Ecto neural progenitor cell (in vitro differentiated cells): ENCODE measurements at places on chromosomes 5 and 9.

DNA sequence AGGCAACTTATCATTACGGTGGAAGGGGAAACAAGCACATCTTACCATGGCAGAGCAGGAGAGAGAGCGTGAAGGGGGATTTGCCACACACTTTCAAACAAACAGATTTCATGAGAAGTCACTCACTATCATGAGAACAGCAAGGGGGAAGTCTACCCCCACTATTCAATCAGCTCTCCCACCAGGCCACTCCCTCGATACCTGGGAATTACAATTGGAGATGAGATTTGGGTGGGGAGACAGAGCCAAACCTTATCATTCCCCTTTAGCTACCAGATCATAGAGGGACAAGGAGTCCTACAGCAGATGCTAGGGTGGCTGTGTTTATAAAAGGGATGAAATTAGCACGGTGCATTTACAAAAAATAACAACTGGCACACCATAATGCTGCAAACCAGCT lies 2149.4 kb upstream of the ACO1 start:
- no peak for DNase-seq

GRCh38 chr5:67971223-67971830 lies 244.2 kb upstream of the PIK3R1 start:
- DNase-seq, result no peak

DNA sequence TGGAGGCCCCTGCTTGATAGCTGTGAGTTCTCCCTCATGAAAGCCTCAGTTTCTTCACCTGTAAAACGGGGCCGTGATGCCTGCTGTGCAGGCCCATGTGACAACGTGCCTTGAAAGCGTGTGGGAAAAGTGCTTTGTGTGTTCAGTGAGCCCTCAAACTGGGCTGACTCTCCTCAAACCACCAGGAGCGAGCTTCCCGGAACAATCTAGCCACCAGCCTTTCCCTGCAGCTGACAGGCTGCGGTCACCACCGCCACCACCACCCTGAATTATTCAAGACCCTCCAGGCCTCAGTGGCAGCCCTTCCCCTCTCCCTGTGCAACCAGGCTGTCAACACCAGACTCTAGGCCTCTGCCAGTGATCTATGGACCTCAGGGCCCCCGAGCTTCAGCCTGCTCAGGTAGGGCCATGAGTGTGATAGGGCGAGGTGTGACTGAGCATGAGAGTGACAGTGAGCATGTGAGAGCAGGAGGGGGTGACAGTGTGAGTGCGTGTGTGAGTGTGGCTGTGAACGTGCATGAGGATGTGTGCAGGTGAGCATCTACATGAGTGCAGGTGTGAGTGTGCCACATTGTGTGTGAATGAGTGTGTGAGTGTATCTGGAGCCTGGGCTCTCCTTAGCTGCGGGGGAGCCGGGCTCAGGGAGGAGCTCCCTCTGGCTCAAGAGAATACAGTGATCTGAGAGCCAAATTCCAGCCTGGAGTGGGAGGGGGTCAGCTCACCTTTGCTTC lies 53.3 kb upstream of the PSD2 start:
- DNase-seq, result no peak

DNA sequence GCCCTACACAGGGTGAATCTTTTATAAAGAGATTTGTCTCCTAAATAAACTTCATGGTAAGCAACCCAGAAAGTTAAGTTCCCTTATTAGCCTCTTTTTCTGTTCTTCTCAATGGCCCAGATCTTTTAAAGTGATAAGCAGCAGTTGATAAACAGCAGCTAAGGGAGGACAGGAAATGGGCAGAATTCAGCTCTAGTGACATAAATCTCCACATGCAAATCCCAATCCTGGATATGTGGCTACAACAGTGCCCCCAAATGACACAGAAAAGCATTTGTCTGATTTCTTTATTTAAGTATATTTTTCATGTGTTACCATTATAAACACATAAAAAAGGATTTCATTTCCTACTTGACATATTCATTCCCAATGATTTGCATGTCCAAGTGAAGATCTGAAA lies 199.0 kb downstream of the DTWD2 start:
- no peak for DNase-seq

DNA sequence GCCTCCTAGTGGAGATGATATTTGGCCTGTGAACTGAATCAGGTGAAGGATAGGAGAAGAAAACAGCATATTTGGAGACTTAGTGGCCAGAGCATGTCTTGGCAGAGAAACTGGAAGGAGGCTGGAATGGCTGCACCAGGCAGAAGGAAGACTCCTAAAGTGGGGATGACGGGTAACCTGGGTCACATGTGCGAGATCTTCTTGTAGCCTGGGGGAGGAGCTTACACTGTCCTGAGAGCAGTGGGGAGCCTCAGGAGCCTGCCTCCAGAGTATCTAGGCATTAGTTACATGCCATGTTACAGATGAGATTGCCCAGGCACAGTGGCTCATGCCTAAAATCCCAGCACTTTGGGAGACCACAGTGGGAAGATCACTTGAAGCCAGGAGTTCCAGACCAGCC lies 49.8 kb downstream of the JADE2 start:
- no peak for DNase-seq

DNA sequence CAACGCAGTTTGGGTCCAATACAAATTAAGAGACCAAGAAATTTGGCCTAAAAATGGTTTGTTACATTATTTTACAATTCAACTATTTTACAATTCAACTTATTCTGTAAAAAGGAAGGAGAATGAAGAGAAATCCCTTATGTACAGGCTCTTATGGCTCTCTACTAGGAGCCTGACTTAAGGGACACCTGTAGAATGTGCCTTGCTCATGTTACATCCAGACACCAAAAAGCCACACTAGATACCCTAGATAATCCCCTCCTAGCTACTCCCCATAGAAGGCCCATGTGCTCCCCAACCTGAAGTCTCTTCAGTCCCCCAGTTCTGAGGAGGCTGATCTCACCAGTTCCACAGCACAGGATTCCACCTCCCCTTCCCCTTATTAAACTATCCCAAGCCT lies 14.1 kb upstream of the NNT start:
- DNase-seq, result no peak

- DNase-seq, result no peak
Measured at GRCh38 chr5:118593003-118593328, 395.4 kb downstream of the DTWD2 start.

DNA sequence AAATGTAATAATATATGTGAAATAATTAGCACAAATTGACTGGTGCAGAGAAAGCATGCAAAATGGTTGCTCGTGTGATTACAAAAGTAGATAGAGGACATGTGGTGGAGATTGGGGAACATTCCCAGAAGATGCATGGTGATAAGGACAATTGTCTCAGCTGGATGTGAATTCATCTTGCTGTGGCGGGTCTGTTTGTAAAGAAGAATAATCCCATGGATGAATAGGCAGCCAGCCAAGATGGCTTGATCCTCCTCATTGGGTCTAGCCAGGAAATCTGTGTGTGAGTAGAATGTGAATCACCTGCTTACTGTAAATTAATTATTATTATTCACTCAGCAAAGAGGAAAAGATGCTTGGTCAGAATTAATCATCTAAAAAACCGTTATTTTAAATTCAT lies 12.6 kb upstream of the DPYSL3 start:
- no peak for DNase-seq

DNA sequence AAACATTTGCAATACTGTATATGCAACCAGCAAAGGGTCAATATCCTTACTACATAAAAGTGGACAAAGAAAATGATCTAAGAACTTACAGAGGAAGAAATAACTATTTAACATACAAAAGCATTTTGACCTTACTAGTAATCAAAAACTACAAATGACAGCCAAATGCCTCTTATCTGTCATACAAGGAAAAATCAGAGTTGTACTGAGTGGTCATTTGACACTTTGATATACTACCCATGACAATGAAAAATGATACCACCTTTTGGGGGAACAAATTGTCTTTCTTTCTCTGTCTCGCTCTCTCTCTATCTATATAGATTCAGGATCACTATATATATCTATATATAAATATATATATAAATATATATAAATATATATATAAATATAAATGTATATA lies 50.4 kb upstream of the ZSWIM6 start:
- no peak for DNase-seq

GRCh38 chr9:115799734-115800133 lies 353.9 kb upstream of the PAPPA start:
- no peak for DNase-seq

DNA sequence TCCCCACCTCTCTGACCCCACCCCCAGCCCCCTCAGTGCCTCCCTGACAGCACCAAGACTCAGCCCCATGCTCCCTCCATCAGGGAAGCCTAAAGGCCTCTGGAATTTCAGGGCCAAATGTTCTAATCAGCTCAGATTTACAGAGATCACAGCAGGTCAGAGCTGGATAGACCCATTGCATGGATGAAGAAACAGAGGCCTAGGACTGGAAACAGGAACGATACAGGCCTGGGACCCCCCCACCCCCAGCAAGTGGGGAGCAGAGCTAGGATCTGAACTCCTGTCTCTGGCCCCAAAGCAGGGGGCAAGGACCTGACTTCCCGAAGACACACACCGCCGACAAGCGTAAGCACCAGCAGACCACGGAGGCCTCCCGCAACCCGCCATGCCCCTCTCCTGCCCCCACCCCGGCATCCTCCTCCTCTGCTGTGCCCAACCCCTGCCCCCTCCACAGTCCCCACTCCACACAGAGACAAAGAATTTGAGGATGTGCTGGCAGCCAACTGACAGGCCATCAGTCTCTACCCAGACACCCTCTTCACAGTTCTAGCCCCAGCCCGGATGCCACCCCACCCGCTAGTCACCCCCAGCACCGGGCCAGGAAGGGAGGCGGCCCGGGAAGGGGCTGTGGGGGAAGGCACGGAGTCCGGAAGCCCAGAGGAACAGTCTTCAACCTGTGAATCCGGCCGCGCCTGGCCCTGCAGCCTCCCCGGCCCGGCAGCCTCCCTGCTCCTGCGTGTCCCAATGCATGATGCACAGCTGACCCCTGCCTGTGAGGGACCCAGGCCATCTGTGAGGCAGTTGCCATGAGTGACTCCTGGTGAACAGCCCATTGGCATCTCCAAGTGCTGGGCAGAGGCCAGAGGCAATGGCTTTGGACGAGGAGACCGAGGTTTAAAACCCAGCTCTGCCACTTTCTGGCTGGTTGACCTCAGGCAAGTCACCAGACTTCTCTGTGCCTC lies 31.3 kb downstream of the NDUFA8 start:
- no peak for DNase-seq

DNA sequence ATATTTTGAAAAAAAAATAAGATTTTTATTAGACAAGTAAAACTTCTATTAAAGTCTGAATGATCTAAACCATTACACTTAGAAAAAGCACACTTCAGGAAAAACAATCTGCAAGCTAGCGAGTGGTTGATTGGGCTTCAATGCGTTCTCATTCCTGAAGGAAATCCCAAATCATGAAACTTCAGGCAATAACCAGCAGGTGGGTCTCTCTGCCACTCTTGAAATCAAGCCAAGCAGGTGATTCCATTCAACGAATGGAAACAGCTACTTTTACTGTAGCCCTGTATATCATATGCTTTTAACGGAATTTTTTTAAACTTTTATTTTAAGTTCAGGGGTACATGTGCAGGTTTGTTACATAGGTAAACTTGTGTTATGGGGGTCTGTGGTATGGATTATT lies 234.5 kb upstream of the TRPM3 start:
- DNase-seq, result no peak

GRCh38 chr5:40406741-40407211 lies 272.9 kb upstream of the PTGER4 start:
- no peak for DNase-seq

GRCh38 chr5:56900858-56901578 lies 8.4 kb upstream of the SETD9 start:
- no peak for DNase-seq

DNA sequence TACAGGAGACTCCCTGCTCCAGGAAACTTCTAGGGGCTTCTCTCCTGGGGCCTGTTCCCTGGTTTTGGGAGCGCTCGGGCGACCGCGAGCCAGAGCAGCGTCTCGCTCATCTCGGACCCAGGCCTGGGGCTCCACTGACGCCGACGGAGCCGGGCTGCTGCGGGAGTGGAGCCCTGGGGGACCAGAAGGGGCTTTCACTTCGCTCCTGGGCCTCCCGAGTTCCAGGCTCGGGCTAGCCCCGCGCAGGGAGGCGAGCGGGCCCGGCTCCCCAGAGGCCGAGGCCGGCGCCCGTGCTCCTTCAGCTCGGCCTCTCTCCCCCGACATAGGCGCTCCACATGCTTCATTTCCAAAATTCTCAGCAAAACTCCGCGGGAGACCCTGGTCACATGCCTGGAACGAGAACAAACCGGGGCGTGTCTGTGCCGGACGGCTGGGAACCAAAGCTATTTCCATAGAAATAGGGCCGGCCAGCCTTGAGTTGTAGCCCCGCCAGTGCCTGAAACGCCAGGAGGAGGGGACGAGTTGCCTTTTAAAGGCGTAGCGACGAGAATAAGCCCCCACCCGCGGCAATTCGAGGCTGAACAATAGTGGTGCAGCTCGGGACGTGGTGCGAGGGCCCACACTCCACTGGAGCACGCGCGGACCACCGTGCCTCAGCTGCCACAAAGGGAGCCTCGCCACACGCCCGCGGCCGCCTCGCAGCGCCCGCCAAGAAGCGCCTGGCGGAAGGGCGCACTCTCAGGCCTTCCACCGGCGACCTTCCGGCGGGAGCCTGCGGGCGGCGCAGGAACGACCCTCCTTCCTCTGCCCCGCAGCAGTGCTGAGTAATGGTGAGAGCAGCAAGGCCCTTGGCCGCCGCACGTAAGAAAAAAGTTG lies 1.1 kb upstream of the G3BP1 start:
- DNase-seq, result peak; percentile 86

GRCh38 chr5:95043234-95043633 lies 241.7 kb downstream of the MCTP1 start:
- no peak for DNase-seq

DNA sequence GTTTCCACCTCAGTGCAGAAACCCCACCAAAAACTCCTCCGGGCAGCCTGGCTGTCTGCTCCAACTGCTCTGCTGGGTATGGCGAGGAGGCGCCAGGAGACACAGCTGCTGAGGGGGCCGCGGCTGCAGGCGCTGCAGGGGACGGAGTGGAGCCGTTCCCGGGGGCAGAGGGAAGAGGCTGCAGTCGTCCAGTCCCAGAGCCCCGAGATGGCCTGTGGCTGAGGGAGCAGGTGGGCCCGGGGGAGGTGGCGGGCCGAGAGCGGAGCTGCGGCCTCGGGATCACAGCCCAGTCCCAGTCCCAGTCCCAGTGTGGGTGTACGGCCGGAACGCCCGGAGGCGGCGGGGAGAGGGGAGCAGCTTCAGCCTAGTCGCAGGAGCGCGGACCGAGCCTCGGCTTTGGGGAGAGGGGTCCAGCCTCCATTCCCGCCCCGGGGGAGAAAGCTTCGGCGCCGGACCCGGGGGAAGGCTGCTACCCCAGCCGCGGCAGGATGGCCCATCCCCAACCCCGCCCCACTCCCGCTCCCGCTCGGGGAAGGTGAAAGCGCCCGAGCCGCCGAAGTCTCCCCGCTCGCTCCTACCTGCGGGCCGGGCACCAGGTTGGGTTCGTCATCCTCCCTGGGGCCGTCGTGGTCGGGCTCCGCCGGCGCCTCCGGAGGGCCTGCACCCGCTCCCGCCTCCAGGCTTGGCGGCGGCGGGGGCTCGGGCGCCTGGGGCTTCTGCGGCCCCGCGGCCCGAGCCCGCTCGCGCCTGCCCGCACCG lies 513 bp downstream of the FAM193B start:
- DNase-seq, result peak; percentile 71

DNA sequence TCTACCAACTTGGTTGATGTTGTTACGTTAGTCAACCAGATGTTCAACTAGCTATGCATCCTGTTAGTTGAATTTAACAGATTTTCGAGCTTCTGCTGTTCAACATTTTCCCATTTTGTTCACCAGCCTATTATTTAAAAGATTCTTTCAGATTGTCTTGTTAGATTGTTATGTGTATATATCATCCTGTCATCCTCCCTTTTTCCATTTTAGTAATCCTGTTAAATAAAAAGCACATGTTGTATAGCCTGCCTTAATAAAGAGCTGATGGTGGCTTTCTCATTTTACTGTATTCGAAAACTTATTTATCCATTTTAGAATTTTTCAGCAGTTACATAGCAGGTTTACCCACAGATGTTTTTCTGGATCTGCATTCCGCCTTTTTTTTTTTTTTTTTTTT lies 4.3 kb downstream of the TMEFF1 start:
- DNase-seq, result no peak
